ENCODE measurements at places on chromosomes 2 and 18.

- no peak overlapping the region for H3K4me3 ChIP-seq
- no peaks in the 10 kb centered on the region for H3K36me3 ChIP-seq
- H3K27ac ChIP-seq: no peak overlapping the region
- H3K27me3 ChIP-seq: no peaks in the 10 kb centered on the region
Measured at GRCh38 chr2:163345795-163346573, 389.8 kb downstream of the FIGN start.

GRCh38 chr2:76506538-76506937 lies 795.8 kb upstream of the GCFC2 start:
- no peaks in the 10 kb centered on the region for H3K36me3 ChIP-seq
- H3K27ac ChIP-seq: no peak overlapping the region
- no peaks in the 10 kb centered on the region for H3K27me3 ChIP-seq
- H3K4me3 ChIP-seq: no peak overlapping the region
- no peaks in the 10 kb centered on the region for H3K4me1 ChIP-seq

- H3K27me3 ChIP-seq: no peaks in the 10 kb centered on the region
- DNase-seq: no peak
Measured at GRCh38 chr2:241794250-241794823, 14.7 kb upstream of the NEU4 start.

DNA sequence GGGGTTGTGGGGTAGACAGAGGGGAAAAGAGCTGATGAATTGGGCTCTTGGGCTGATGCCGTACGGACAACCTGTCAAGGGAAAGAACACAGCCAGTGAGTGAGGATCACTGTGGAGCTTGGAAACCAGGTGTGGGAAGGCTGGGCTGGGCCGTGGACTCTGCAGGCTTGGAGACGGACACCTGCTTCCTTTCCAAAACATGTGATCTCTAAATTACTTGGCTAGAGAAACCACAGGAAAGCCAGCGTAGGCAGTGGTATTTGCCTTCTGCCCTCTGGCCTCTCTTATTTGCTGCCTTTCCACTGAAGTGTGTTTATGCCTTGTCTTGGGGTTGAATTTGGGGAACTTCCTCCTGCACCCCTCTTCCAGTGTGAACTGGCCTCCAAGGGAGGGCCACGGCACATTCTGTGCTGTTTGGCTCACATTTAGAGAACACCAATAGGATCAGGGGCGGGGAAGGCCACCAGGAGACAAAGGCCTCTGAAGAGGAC lies 267.7 kb downstream of the PRKCE start:
- no peak overlapping the region for H3K4me3 ChIP-seq
- no peak for DNase-seq
- H3K27me3 ChIP-seq: no peaks in the 10 kb centered on the region
- H3K27ac ChIP-seq: no peak overlapping the region
- no peaks in the 10 kb centered on the region for H3K36me3 ChIP-seq

GRCh38 chr2:100853909-100854810 lies 34.2 kb downstream of the NPAS2 start:
- no peak overlapping the region for H3K4me3 ChIP-seq
- H3K27ac ChIP-seq: no peak overlapping the region
- H3K27me3 ChIP-seq: no peaks in the 10 kb centered on the region

DNA sequence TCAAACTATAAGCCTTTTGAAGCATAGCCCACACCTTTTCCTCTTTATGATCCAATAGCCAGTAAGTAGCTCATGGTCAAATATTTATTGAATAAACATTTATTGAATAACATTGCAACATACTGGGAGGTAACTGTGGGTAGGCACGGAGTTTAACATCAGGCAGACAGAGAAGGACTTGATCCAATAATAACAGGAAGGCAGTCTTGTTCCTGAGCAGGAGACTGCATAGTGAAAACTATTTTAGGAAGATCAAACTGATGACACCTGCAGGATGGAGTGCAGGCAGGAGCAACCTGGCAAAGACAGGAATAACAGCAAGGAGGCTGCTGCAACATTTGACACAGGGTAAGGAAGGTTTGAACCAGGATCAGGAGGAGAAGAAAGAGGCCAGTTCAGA lies 3.1 kb upstream of the DCTN1 start:
- peak overlapping the region; percentile 44 for H3K27ac ChIP-seq
- peaks cover 15% of the 10 kb centered on the region for H3K4me1 ChIP-seq
- DNase-seq: peak; percentile 60
- H3K4me3 ChIP-seq: no peak overlapping the region
- no peaks in the 10 kb centered on the region for H3K27me3 ChIP-seq

- no peaks in the 10 kb centered on the region for H3K27me3 ChIP-seq
- peak overlapping the region; percentile 96 for H3K4me3 ChIP-seq
- no peaks in the 10 kb centered on the region for H3K36me3 ChIP-seq
- no peak for DNase-seq
- peak overlapping the region; percentile 100 for H3K27ac ChIP-seq
- H3K4me1 ChIP-seq: peaks cover 15% of the 10 kb centered on the region
Measured at GRCh38 chr18:9913151-9913525, 678 bp upstream of the VAPA start.

Data from ascending aorta (tissue), 2 donors.